ENCODE measurements at places on chromosomes 7 and 10.

- no peaks in the 10 kb centered on the region for H3K27me3 ChIP-seq
- H3K4me1 ChIP-seq, result no peaks in the 10 kb centered on the region
- H3K36me3 ChIP-seq, result no peaks in the 10 kb centered on the region
- DNase-seq, result no peak
Observed at GRCh38 chr7:28328822-28329660, 83.3 kb upstream of the CREB5 start.

GRCh38 chr10:75803121-75803520, 371.7 kb downstream of the LRMDA start:
- no peak overlapping the region for H3K27ac ChIP-seq
- DNase-seq, result no peak
- no peaks in the 10 kb centered on the region for H3K36me3 ChIP-seq
- peaks cover 11% of the 10 kb centered on the region for H3K27me3 ChIP-seq
- no peak overlapping the region for H3K4me3 ChIP-seq
- no peaks in the 10 kb centered on the region for H3K4me1 ChIP-seq

GRCh38 chr7:9776900-9777299, 1196.8 kb upstream of the PHF14 start:
- no peak for DNase-seq
- no peak overlapping the region for H3K4me3 ChIP-seq
- H3K27ac ChIP-seq, result no peak overlapping the region
- H3K36me3 ChIP-seq, result no peaks in the 10 kb centered on the region
- no peaks in the 10 kb centered on the region for H3K27me3 ChIP-seq

GRCh38 chr10:22246680-22247391, 29.0 kb upstream of the EBLN1 start:
- H3K27me3 ChIP-seq, result peaks cover 7% of the 10 kb centered on the region
- no peaks in the 10 kb centered on the region for H3K36me3 ChIP-seq
- H3K4me1 ChIP-seq, result peaks cover 34% of the 10 kb centered on the region
- no peak overlapping the region for H3K4me3 ChIP-seq

DNA sequence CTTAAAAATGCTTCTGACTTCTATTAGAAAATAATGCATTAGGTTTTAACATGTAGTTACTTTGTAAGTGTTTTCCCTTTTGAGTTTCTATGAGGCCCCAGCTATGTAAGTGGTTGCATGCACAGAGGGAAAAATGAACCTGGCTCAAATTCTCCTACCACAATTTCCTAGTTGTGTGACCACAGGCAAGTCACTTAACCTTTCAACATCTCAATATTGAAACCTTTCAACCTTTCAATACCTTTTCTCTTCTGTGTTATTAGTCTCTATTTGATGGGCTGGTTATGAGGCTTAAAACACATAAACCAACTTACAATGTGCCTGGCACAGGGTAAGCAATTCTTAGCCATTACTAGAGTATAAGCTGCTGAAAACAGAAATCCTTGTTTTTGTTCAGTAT, 203.0 kb downstream of the KCND2 start:
- H3K36me3 ChIP-seq, result no peaks in the 10 kb centered on the region
- H3K4me1 ChIP-seq, result no peaks in the 10 kb centered on the region
- H3K27ac ChIP-seq, result no peak overlapping the region
- no peak for DNase-seq

- peaks cover 52% of the 10 kb centered on the region for H3K4me1 ChIP-seq
- no peak overlapping the region for H3K27ac ChIP-seq
- H3K27me3 ChIP-seq, result no peaks in the 10 kb centered on the region
- DNase-seq, result no peak
- H3K36me3 ChIP-seq, result no peaks in the 10 kb centered on the region
- H3K4me3 ChIP-seq, result no peak overlapping the region
Observed at GRCh38 chr7:15505761-15506160, 56.1 kb downstream of the AGMO start.

- no peak overlapping the region for H3K27ac ChIP-seq
- DNase-seq, result no peak
- H3K36me3 ChIP-seq, result peaks cover 18% of the 10 kb centered on the region
- H3K4me3 ChIP-seq, result no peak overlapping the region
Observed at GRCh38 chr10:132468651-132469050, 68.9 kb upstream of the INPP5A start.

DNA sequence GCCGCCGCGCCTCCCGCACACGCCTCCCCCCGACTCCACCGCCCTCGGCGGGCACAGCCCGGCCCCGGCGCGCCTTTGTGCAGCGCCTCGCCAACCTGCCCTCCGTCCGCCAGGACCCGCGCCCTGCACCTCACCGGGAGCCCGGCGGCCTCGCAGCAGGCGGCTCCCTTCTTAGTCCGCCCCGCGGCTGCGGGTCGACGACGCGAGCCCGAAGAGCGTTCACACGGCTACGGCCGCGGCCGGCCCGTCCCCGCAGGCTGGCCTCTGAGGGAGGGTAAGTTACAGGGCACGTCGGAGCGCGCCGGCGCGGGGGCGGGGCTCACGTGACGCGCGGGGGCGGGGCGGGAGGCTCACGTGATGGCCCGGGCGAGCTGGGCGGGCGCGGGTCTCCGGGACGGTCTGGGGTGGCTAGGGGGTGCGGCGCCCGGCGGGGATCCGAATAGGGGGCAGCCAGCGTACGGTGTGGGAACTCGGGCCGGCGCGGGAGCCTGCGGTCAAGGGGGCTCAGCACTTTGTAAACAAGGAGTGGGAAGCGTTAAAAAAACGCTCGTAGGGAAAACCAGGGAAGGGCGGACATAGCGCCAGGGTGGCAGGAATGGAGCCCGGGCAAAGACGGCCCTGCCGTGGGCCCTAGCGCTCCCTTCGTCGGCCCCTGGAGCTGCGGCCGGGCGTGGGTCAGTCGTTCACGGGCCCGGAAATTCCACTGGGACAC, at the start of gene ARHGAP12:
ARHGAP12 (minus strand) TSS at position 283 of the 712 bp plus-strand sequence. CDS start 19,976 bp downstream, outside the sequence.
- peaks cover 56% of the 10 kb centered on the region for H3K4me1 ChIP-seq
- no peaks in the 10 kb centered on the region for H3K36me3 ChIP-seq
- peak within 1 kb of the TSS; percentile 92 for H3K27ac ChIP-seq
- peak; percentile 72 for DNase-seq
- H3K4me3 ChIP-seq, result peak within 1 kb of the TSS; percentile 92

- DNase-seq, result no peak
- H3K27ac ChIP-seq, result no peak overlapping the region
- peaks cover 5% of the 10 kb centered on the region for H3K36me3 ChIP-seq
- no peaks in the 10 kb centered on the region for H3K27me3 ChIP-seq
Observed at GRCh38 chr10:34372509-34372908, 442.6 kb downstream of the PARD3 start.

- peaks cover 20% of the 10 kb centered on the region for H3K4me1 ChIP-seq
- DNase-seq, result peak; percentile 14
- H3K36me3 ChIP-seq, result no peaks in the 10 kb centered on the region
- peaks cover 17% of the 10 kb centered on the region for H3K27me3 ChIP-seq
Observed at GRCh38 chr10:92407305-92408016, 116.5 kb downstream of the MARCHF5 start.

DNA sequence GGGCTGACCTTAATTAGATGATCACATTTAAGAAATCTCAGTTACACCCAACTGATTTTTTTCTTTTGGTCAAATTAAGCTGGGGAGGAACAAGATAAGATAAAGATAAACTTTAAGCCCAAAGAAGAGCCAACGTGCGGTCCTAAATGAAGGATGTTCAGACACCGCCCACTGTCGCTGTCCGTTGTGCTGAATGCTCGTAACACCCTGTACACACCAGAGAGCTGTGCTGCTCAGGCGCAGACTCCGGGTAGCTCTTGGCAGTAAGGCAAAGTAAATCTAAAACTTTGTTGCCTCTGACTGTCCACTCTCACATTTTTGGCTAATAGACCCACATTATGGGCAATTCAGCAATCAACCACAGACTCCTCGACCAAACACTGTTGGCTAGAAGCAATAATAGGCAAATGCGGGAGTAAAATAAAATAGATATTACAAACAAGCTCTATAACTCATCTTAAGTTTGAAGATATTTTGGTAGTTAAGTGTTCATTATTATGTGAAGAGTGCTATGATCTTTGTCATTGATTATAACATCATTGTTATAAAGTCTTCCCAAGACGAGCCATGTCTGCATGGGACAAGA, 57.1 kb downstream of the PLPP4 start:
- H3K27ac ChIP-seq, result no peak overlapping the region
- peaks cover 4% of the 10 kb centered on the region for H3K27me3 ChIP-seq
- peaks cover 7% of the 10 kb centered on the region for H3K36me3 ChIP-seq
- H3K4me1 ChIP-seq, result peaks cover 23% of the 10 kb centered on the region
- no peak overlapping the region for H3K4me3 ChIP-seq

GRCh38 chr10:51574248-51575048, 124.9 kb downstream of the CSTF2T start:
- no peak for DNase-seq
- H3K4me1 ChIP-seq, result 0 out of 2 replicates have a peak, but pooled peaks cover 5% of the 10 kb centered on the region
- no peak overlapping the region for H3K4me3 ChIP-seq
- H3K27ac ChIP-seq, result no peak overlapping the region

DNA sequence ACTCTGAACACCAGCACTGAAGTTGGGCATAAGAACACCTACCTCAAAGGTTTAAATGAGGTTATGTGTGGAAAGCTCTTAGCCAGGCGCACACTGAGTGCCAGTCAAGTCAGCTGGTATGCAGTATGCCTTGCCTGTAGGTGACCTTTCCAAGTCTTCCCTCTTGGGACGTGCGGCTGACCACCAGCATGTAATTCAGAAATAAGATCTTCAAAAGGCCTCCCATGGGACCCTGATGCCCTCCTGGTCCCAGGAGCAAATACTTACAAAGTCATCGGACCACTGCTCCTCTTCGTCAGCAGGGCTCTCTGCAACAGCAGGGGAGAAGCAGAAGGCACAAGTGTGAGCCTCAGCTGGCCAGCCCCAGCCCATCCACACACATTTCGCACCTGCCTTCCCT, 40.8 kb downstream of the BLNK start:
- H3K36me3 ChIP-seq, result no peaks in the 10 kb centered on the region
- no peaks in the 10 kb centered on the region for H3K4me1 ChIP-seq
- no peak for DNase-seq

DNA sequence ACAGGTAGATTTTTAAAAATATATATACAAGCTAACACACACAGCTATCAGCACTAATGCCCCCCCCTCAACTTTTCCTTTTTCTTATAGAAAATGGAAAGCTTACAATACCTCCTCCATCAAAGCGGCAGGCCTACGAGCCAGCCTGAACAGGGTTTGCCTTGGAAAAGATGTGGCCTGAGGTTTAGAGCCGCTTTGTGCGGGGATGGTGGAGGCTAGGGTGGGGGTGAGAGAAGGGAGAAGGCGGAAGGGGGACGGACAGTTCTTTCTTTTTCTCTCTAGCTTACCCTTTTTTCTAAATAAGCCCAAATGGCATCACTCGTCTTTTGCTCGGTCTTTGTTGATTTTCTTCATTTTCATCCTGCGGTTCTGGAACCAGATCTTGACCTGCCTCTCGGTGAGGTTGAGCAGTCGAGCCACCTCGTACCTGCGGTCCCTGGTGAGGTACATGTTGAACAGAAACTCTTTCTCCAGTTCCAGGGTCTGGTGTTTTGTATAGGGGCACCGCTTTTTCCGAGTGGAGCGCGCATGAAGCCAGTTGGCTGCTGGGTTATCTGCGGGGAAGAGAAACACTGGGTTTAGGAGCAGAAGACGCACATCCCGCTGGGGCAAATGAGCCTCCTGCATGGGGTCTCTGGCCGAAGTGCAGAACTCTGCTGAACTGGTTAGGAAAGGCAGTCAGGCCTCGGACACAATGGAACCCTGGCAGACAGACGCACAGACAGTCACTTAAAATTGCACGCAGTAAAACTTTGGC, 1.9 kb downstream of the HOXA9 start:
- H3K27ac ChIP-seq, result peak overlapping the region; percentile 99
- peaks cover 19% of the 10 kb centered on the region for H3K4me1 ChIP-seq
- DNase-seq, result no peak
- peaks cover 12% of the 10 kb centered on the region for H3K27me3 ChIP-seq
- peak overlapping the region; percentile 96 for H3K4me3 ChIP-seq

GRCh38 chr7:30173058-30173897, 38.5 kb downstream of the MTURN start:
- H3K36me3 ChIP-seq, result no peaks in the 10 kb centered on the region
- H3K27ac ChIP-seq, result peak overlapping the region; percentile 93
- peak overlapping the region; percentile 52 for H3K4me3 ChIP-seq
- H3K4me1 ChIP-seq, result peaks cover 73% of the 10 kb centered on the region
- DNase-seq, result peak; percentile 99
- H3K27me3 ChIP-seq, result peaks cover 9% of the 10 kb centered on the region

DNA sequence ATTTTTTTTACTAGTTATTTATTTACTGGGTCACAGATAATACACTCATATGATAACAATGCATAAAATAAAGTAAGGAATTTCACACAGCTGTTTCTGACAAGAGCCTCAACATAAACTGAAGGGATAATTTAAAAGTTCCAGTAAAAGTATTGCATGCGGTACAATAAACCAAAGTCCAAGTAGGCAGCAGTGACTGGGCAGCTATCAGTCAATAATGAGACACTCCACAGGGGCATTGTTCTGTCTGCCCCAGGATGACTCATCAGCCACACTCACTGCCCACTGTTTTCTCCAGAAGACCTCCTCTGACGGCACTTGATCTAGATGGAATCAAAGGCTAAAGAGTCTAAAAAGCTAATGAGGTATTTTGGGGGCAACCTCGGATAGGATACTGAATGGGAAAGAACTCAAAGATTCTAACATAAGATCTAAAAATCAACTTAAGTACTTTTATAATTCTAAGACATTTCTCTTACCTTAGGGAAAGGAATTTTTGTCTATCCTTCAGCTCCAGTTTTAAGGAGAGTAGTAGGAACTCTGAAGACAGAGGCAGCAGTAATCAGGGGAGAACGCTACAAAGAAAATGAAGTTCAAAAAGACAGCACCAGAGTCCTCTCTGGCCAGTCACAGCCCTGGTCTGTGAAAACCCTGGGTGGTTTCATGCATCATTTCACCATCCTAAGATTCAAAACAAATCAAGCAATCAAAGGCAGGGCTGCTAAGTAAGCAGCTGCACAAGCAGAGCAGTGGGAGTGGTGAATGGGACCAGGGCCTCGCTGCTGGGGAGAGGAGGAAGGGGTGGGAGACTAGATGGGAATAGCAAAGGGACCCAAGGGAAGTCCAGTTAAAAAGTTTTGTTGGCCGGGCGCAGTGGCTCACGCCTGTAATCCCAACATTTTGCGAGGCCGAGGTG, 175.1 kb downstream of the AVL9 start:
- H3K27me3 ChIP-seq, result peaks cover 2% of the 10 kb centered on the region
- no peak overlapping the region for H3K4me3 ChIP-seq
- H3K4me1 ChIP-seq, result peaks cover 29% of the 10 kb centered on the region
- H3K36me3 ChIP-seq, result no peaks in the 10 kb centered on the region
- H3K27ac ChIP-seq, result peak overlapping the region; percentile 34
- DNase-seq, result peak; percentile 1

- DNase-seq, result no peak
- no peak overlapping the region for H3K4me3 ChIP-seq
- peaks cover 4% of the 10 kb centered on the region for H3K36me3 ChIP-seq
Observed at GRCh38 chr7:96131525-96131924, 190.4 kb downstream of the SLC25A13 start.

DNA sequence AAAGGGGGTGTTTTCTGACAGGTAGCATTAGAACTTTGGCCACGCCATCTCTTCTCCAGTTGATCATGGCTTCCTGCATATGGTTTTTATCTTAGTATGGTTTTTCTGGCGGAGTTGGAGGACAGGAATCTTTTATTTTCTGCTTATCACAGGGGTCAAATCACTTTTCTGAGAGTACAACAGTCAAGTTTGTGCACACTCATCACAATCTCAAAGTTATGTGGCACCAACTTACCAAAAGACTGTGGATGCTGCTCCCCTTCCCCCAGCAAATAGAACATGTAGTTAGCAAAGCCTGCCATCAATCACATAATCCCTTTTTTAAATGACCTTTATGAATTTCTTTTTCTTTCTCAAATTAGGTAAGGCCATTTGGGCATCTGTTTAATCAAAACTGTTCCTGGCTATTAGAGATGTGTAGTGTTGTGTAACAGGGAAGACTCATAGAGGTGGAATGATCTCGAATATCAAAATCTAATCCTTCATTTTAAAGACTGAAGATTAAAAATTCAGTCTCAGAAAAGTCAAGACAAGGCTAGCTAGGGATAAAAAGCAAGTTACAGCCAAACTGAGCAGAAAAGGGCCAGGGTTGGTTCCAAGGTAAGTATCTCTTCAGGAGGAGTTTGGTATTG, 3.8 kb upstream of the CH25H start:
- no peaks in the 10 kb centered on the region for H3K36me3 ChIP-seq
- DNase-seq, result no peak
- peaks cover 5% of the 10 kb centered on the region for H3K27me3 ChIP-seq
- H3K4me3 ChIP-seq, result no peak overlapping the region

Measured in HFFc6 (cell line).